Upper lobe of left lung (tissue), 6 donors: ENCODE measurements at places on chromosomes 13 and 19. TPM values are rescaled to one million over a fixed set of nuclear protein-coding genes. Genes with fewer than 3 reads are reported as not detected.

Gene LRRC63
- 0.33 TPM for total RNA-seq

Gene CRX
- not detected for total RNA-seq

Gene AMER2
- not detected for total RNA-seq

Gene NEK3
- 18.9 TPM for total RNA-seq

Gene LRP3
- total RNA-seq = 21.1 TPM

Gene NRTN
- 9.4 TPM for total RNA-seq
